ENCODE measurements at places on chromosomes 1 and 21.
A peak's percentile ranks its signal among the peaks of the same experiment; 100 is the strongest.

DNA sequence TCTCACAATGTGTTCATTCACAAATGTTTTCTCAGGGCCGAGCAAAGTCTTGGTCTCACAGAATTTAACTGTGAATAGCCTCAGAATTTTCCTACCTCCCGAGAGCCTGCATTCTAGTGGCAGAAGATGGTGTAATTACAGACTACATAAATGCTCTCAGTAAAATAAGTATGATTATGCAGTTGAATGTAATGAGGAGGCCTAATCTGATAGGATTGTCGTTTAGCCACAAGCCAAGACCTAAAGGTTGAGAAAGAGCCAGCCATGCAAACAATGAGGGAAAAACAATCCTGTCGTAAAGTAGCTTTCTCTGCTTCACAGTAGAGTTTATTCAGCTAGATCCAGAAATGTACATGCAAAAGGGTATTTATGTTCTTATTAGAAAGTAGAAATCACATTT lies 607.8 kb upstream of the B3GALT2 start:
- DNase-seq, result peak; percentile 48

DNA sequence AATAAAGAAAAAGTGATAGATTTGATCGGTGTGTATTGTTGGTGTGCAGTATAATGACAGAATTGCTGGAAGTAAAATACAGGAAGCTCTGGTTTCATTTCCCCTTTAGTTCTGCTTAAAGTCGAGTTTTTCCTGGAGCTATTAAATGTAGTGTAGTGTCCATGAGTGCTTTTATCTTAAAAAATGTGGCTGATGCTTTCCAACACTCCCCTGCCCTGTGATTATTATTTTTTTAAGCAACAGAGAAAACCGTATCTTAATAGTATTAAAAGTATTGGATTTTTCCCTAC lies 1.1 kb downstream of the LGALS8 start:
- no peak for DNase-seq

DNA sequence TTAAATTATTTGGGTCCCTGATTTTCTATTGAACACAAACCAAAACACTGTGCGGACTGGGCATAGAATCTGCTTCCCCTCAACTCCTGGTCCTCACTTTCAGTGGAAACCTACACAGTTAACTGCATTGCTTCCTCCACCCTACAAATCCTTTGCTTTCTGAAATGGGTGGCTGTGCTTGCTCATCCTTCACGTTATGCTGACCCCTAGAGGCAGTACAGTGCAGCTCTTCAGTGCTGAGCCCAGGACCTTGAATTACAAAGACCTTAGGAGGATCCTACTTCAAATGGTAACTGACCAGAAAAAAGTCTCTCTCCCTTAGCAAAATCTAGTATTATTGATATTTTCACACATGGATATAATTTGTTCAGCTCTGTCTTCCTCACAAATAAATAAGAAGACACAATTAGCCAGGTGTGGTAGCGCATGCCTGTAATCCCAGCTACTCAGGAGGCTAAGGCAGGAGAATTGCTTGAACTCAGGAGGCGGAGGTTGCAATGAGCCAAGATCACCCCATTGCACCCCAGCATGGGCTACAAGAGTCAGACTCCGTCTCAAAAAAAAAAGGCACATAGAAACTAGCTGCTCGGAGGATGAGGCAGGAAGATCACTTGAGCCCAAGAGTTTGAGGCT lies 63.4 kb upstream of the L1TD1 start:
- DNase-seq, result peak; percentile 78

DNA sequence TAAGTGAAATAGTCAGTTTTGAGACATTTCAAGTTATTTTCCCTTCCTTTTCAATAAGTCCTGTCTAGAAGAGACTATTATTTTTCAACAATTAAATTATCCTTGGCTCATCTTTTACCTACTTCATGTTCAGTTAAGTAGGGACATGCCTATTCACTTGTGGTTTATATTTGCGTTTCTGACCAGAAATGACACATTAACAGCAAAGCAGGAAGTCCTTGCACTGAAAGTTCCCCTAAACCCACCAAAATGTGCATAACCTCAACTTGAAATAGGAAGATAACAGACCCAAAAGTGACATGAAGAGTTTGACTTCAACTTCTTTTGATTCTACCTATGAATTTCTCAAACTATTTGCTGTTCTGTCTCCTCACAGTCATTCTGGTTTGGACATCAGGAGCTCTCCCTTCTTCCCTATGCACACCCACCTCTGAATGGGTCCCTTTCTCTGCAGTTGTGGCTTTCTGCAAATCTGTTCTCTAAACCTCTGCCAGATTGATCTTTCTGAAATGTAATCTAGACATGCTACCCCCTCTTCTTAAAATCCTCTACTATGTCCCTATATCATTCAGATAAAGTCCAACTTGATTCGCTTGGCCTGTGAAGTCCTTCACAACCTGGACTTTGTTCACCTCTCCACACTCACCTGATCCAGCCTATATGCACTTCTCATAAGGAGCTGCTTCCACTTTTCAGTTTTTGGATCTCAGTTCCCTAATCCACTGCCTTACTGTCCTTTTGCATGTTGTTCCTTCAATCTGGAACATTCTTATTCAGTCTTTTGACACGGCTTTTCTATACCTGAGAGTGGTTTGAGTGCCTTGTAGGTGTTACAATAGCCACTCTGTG lies 661.5 kb upstream of the ADGRL4 start:
- DNase-seq, result no peak

DNA sequence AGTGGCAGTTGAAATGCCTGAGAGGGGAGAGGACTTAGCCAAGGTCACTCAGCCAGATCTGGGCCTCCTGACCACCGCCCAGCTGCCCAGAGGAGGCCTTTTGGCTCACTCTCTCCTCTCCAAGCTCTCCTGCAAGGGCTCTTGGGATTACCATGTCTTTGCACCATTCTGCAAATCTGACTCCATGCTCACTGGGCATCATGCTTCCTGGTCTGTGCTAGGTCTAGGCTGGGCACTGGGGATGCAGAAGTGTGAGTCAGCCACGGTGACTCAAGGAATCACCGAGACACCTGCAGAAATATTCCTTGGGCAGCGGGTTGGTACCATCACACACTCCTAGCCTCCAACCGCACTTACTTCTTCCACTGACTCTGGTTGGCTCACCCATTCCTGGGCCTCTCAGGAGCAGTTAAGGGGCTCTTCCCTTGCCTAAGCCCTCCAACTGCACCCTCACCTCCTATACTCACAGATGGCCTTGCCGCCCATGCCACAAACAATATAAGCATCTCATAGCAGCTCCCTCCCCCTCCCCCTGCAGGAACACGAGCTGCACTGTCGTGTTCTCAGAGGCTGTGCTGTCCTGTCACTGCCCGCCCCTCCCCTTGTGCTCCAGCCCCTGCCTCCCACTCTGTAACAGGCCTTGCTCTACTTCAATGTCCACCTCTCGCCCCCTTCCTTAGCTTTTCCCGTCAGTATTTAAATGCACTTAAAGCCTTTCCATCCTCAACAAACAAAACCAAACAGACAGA lies 34.8 kb downstream of the CDCP2 start:
- no peak for DNase-seq

DNA sequence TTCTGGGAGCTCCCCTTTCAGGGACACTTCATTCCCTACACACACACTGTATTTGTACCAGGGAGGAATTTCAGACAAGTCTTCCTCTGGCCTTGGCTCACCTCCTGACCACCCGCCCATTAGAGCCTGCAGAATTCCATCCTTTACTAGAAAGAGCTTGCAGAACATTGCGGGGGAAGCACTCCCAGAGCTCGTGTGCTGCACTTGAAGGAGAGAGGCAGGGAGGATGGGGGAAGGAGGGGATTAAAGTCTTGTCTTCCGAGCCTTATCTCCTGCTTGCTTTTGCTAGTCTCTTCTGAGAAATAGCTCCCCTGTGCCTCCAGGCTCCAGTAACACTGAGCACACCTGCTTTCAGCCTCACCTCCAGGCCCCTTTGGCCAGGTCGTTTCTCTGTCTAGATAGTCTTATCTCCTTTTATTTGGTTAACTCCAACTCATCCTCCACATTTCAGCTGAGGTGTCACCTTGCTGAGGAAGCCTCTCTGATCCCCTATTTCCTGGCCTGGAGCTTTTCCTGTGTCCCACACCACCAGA lies 62.0 kb downstream of the PCNX2 start:
- no peak for DNase-seq

GRCh38 chr1:220748089-220748934 lies at the start of gene MTARC2:
MTARC2 (plus strand) TSS chr1:220748322; CDS start chr1:220748532, 210 bp downstream.
- DNase-seq, result peak; percentile 71

DNA sequence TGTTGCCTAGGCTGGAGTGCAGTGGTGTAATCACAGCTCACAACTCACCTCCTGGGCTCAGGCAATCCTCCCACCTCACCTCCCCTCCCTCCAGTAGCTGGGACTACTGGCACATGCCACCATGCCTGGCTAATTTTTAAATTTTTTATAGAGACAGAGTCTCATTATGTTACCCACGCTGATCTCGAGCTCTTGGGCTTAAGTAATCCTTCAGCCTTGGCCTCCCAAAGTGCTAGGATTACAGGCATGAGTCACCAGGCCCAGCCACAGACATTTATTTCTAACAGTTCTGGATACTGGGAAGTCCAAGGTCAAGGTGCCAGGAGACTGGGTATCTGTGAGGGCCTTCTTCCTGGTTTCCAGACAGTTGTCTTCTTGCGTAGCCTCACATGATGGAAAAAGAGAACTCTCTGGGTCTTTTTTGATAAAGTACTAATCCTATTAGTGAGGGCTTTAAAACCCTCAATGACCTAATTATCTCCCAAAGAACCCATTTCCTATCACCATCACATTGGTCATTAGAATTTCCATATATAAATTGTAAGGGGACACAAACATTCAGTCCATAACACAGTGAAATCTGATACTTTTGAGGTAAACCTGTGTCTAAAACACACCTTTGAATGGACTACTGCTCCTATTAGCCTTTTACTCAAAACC lies 67.9 kb downstream of the PHACTR4 start:
- peak; percentile 72 for DNase-seq

DNA sequence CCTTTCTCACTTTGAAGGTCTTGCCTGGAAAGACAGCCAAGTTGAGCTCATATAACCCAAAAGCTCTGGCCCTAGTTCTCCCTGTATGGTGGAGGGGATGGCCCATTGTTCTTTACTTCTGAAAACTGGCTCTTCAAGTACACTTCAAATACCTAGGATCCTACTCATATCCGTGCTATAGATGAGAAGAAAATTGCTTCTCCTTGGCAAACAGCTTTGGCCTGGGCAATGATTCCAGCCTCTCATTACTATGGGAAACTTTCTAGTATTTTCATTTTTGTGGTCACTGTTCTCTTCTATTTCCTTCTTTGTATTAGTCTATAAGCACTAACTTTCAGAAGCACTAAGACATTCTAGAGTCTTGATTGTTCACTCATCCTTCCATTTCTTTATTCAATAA lies 53.7 kb downstream of the ZNF697 start:
- DNase-seq, result peak; percentile 87

DNA sequence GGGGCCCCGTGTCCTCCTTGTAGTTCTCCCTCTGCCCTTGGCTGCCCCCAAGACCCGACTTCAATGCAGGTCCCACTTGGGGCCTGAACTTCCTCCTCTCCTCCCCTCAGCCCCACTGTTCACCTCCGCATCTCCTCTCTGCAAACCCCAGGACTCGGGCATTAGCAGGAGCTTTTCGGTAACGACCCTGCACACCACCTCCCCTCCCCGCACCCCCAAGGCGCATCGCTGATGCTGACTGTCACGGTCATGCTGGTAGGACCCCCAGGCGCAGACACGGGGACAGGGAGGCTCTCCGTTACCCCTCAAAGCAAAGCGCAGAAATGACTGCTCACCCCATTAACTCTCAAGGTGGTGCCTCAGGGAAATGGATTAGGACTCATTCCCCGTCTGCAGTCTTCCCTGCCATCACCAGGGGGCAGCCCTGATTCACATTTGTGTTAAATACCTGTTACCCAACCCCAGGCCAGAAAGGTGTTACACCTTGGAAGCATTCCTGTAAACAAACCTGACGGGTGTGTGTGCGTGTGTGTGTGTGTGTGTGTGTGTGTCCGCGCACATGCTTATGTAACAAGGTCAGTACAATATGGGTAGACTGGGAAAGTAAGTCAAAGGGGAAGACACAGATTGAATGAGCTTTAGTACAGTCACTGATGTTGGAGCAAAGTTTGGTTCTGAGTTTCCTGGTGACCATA lies 6.4 kb upstream of the GUCA2B start:
- peak; percentile 67 for DNase-seq

DNA sequence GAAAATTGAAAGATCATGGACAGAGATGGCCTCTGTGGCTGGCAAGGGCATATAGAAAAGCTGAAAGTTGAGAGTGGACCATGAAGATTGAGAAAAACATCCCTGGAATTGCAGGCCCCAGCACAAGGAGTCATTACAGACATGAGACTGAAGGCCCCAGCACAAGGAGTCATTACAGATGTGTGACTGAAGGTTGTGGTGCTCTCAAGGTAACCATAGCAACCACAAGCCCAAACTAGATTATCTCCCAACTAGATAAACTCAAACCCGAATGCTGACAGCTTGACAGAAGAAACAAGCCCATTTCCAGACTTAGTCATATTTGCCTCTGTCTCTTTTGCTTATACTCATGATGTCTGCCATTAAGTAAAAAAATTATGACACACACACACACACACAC lies 1252.1 kb upstream of the ADGRL4 start:
- DNase-seq, result no peak

GRCh38 chr1:9212735-9213134 lies 21.8 kb upstream of the H6PD start:
- no peak for DNase-seq

- DNase-seq, result no peak
These were observed 205.7 kb downstream of the FOXD2 start for GRCh38 chr1:47643306-47644211.

DNA sequence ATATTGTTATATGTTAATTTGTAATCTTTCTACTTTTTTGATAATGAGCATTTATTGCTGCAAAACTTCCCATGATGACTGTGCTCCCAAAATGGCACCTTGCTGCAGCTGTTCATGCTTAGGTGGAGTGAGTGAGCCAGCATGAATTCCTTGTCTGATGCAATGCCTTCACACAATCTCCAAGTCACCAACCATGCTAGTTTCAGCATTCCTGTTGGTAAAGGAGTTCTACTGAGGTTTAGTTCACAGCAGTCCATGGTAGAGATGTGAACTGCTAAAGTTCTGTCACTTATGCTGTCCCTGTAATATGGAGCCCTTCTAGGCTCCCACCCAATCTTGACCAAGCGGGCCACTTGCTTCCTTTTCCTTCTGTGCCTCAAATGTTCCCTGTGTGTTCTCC lies 26.2 kb upstream of the PRKACB start:
- peak; percentile 60 for DNase-seq

GRCh38 chr1:100736324-100736723 lies 16.8 kb downstream of the VCAM1 start:
- peak; percentile 80 for DNase-seq

DNA sequence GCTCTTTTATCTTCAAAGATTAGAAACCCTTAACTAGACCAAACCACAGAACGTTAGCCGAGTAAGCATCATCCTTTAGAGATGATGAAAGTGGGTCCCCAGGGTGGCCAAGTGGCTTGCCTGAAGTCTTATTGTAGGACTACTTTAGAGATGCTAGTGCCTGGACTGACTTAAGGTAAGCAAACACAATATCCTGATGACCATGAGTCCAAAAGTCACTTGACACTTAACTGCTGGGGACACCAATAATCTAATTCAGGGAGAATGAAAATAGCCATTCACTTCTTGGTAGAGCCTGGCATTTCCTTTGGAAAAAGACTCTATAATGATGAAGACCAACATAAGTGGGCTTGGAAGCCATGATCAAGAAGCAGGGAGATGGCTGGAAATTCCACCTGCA lies 225.3 kb upstream of the IRF2BP2 start:
- DNase-seq, result no peak

Data from fibroblast of pulmonary artery (primary cell).